Testis (tissue), 5 donors: ENCODE measurements at places on chromosomes 4 and X. TPM values are rescaled to one million over a fixed set of nuclear protein-coding genes. Genes with fewer than 3 reads are reported as not detected.
A peak's percentile ranks its signal among the peaks of the same experiment; 100 is the strongest.

DNA sequence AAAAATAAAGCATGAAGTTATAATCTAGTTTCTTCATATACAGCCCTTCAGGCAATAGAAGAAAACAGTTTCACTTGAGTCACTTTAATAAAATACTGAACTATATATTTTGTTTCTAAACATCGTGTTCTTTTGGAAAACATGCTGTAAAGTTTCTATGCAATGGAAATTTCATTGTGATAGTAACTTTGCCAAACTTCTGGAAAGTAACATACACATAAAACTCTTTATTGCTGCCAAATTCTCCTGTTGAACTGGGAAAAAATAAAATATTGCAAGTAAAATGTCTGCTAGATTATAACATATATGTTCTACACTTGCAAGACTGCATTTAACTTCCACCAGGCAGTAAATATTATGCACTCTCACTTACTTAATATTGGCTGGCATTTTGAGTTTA is 635.4 kb downstream of the SPRY1 start:
- no peaks in the 10 kb centered on the region for H3K36me3 ChIP-seq
- H3K27me3 ChIP-seq: no peaks in the 10 kb centered on the region
- H3K27ac ChIP-seq: no peak overlapping the region
- DNase-seq: no peak
- peaks cover 8% of the 10 kb centered on the region for H3K4me1 ChIP-seq
- H3K4me3 ChIP-seq: no peak overlapping the region

DNA sequence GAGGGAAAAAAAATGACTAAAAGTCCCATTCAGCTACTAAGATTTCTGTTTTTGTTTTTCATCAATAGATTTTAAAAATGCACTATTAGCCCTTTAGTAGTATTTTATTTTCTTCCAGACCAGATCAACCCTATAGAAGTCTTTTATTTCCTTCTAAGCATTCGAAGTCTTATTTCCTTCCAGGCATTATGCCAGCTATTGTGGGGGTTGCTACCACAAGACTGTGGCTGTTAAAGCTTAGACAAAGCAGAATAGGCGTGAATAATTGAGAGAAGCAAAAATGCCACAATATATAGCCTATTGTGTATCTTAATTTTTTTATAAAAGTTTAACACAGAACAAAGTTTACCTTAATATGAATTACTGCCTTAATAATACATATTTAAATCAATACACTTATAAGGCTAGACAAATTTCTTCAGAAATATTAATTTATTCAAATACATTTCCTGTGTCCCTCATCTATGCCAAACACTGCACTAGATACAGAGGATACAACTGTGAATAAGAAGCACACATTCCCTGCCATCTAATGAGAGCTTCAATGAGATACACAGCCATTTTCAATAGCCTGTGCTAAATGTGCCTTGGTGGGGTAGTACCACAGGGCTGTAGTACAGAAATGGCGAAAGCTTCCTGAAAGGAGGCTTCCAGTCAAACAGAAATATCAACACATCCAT is 33.1 kb downstream of the SLC10A7 start:
- H3K4me1 ChIP-seq: no peaks in the 10 kb centered on the region
- no peak overlapping the region for H3K4me3 ChIP-seq
- H3K27me3 ChIP-seq: no peaks in the 10 kb centered on the region
- no peaks in the 10 kb centered on the region for H3K36me3 ChIP-seq
- no peak for DNase-seq
- H3K27ac ChIP-seq: no peak overlapping the region

DNA sequence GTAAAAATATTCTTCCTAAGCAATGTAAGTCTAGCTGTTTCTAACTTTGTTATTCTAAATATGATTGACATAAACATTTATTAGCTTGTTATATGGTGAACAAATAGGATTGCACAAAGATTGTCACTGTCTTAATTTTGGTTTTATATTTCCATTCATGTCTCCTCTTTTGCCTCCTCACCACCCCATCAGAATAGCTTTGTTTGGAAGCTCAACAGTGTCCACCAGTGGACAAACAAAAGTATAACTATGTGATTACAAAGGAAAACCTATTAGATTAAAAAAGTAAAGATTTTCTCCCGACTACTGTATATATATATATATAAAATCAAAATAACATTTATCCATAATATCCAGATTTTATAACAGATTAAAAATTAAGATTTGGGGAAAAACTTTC is 468.2 kb downstream of the ZIC3 start:
- H3K27me3 ChIP-seq: no peaks in the 10 kb centered on the region
- no peaks in the 10 kb centered on the region for H3K36me3 ChIP-seq
- DNase-seq: no peak
- no peaks in the 10 kb centered on the region for H3K4me1 ChIP-seq

- no peak for DNase-seq
- H3K27ac ChIP-seq: no peak overlapping the region
- H3K36me3 ChIP-seq: no peaks in the 10 kb centered on the region
- H3K4me3 ChIP-seq: no peak overlapping the region
- H3K27me3 ChIP-seq: no peaks in the 10 kb centered on the region
- H3K4me1 ChIP-seq: no peaks in the 10 kb centered on the region
Observed at GRCh38 chr4:168097161-168097560, 4.8 kb downstream of the ANXA10 start.

Gene FABP2
- not detected for total RNA-seq

- H3K36me3 ChIP-seq: no peaks in the 10 kb centered on the region
- no peaks in the 10 kb centered on the region for H3K4me1 ChIP-seq
- no peaks in the 10 kb centered on the region for H3K27me3 ChIP-seq
- no peak overlapping the region for H3K27ac ChIP-seq
- no peak overlapping the region for H3K4me3 ChIP-seq
Observed at GRCh38 chr4:29081234-29081955, 1638.8 kb upstream of the PCDH7 start.

Gene FREM3
- total RNA-seq: 0.06 TPM

GRCh38 chrX:118025226-118025625 is 91.4 kb downstream of the KLHL13 start:
- no peak for DNase-seq
- H3K27me3 ChIP-seq: no peaks in the 10 kb centered on the region
- no peak overlapping the region for H3K27ac ChIP-seq
- no peaks in the 10 kb centered on the region for H3K36me3 ChIP-seq

DNA sequence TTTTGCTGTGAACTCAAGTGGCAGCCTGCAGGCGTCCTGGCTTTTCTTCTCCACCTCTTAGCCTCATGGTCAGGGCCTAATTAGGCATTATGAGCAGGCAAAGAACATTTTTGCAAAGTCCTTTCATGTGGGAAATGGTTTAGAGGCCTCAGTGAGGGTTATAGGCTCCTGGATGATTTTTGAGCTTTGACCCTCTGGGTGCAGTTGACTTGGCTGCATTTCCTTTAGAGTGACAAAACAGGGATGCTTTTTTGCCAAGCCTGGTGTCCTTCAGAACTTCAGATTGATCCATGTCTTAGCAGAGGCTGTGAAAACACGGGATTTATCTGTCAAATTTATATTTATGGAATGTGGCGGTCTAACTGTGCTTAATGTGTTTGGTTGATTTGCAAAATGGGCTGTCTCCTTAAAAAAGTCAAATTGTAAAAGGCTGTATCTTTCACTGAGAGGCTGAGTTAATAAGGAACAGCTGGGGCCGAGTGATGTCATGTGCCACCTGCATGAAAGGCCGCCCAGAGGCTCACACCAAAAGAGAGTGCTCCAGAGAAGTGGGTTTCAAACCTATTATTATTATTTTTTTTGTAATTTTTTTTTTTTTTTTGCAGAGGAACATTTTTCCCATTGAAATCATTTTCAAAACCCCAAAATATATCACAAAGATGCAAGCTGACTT is 192.2 kb upstream of the ARX start:
- H3K4me1 ChIP-seq: no peaks in the 10 kb centered on the region
- no peaks in the 10 kb centered on the region for H3K36me3 ChIP-seq
- no peak for DNase-seq
- H3K4me3 ChIP-seq: no peak overlapping the region
- H3K27ac ChIP-seq: no peak overlapping the region

- no peaks in the 10 kb centered on the region for H3K36me3 ChIP-seq
- H3K27ac ChIP-seq: peak overlapping the region; percentile 78
- no peak overlapping the region for H3K4me3 ChIP-seq
- no peaks in the 10 kb centered on the region for H3K27me3 ChIP-seq
- peaks cover 3% of the 10 kb centered on the region for H3K4me1 ChIP-seq
Observed at GRCh38 chr4:163492951-163493504, 1.5 kb upstream of the TMA16 start.

Gene UGT2B15
- not detected for total RNA-seq

- peak overlapping the region; percentile 86 for H3K27ac ChIP-seq
- peak; percentile 60 for DNase-seq
- no peaks in the 10 kb centered on the region for H3K36me3 ChIP-seq
Observed at GRCh38 chr4:10529291-10530136, 72.3 kb upstream of the ZNF518B start.

GRCh38 chr4:75035321-75035720 is 102.4 kb downstream of the PARM1 start:
- no peak for DNase-seq
- H3K27me3 ChIP-seq: no peaks in the 10 kb centered on the region

DNA sequence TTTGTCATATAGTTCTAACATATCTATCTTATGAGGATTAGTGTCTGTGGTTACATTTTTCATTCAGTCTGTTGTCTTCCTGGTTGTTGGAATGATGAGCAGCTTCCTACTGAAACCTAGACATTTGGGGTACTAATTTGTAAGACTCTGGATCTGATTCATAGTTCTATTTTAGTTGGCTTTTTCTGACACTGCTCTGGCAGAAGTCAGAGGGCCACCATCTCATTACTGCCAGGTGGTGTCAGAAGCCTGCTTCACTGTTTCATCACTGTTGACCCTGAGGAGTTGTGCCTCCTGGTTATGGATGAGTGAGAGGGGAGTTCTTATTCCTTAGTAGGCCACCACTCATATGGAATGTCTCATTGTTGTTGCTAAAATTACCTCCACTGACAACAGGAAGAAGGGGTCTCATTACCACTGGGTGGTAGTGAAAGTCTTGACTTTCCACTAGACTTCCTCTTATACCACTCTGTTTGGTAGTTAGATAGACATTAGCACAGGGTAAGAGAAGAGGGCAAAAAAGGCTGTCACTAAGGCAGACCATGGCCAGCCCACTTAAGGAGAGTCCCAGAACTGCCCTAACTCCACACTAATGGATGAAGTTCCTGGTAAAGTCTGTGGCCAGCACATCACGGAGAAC is 395.2 kb downstream of the SPOCK3 start:
- H3K4me1 ChIP-seq: no peaks in the 10 kb centered on the region
- DNase-seq: no peak
- H3K36me3 ChIP-seq: no peaks in the 10 kb centered on the region
- H3K27me3 ChIP-seq: no peaks in the 10 kb centered on the region
- H3K27ac ChIP-seq: no peak overlapping the region
- H3K4me3 ChIP-seq: no peak overlapping the region

DNA sequence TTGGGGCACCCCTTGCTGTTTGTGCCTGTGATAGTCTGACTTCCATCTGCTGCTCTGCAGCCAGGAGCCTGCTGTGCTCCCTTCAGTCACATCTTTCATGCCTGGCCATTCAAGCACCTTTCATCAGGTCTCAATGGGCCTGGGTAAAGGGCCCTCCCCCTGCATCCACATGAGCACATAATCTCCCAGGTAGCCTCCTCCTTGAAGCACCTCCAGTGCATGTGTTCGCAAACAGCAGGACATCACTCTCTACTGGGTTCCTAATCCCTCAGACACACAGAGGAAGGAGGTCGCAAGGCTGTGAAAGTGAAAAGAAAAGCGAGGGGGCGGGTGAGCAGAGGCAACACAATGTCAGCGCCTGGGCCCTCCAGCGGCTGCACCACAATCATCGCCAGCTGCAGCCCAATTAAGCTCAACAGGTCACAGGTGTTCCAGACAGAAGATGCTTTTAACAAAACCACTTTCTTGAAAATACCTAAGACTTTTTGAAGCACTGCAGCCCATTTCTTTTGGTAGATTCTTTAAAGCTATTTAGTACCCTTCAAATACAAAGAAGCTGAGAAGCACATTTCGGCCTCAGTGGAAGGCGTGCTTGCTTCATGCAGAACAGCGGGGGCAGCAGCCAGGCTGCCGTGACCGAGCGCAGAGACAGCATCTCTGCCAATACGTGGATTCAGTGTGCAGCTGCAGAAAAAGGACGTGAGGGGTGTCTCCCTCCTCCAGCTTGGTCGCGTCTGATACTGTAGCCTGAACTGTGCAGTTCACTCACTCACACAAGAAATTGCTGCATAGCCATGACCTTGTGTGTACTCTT is 92.2 kb upstream of the SPRY1 start:
- no peaks in the 10 kb centered on the region for H3K36me3 ChIP-seq
- H3K4me3 ChIP-seq: no peak overlapping the region
- peak; percentile 57 for DNase-seq
- no peak overlapping the region for H3K27ac ChIP-seq
- H3K4me1 ChIP-seq: peaks cover 11% of the 10 kb centered on the region

Gene GUCY1B1
- 7.6 TPM for total RNA-seq

Gene NDNF
- total RNA-seq: 7.6 TPM

Gene LRIT3
- total RNA-seq: 0.37 TPM

GRCh38 chrX:1169189-1169588 is 43.3 kb downstream of the CRLF2 start:
- H3K27ac ChIP-seq: no peak overlapping the region
- DNase-seq: no peak
- H3K4me1 ChIP-seq: no peaks in the 10 kb centered on the region
- H3K36me3 ChIP-seq: no peaks in the 10 kb centered on the region
- peaks cover 4% of the 10 kb centered on the region for H3K27me3 ChIP-seq

Gene STATH
- total RNA-seq: not detected

Gene PRSS12
- 65.4 TPM for total RNA-seq

DNA sequence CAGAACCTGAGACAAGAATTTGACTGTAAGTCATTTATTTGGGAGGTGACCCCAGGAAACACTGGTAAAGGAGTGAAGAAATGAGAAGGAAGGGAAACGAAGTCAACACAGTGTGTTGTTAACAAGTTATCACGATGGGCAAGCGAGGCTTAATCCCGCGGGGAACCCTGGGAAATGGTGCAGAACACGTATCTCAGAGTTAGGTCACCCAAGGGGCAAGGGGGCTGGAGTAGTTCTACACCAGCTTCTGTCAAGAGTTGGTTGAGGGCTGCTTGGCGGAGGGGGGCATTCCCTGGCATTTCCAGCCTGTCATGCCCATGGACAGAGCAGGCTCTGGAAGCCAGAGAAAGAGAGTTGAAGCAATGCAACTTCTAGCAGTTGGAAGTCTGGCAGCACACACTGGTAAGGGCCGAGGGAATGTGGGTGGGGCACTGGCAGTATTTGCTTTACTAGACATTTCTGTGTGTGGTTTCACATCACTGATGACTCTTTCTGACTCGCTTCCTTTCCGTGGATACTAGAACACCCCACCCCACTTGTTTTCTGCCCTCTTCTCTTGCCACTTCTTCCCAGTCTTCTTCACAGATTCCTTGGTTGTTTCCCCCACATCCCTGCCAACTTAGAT is 52.2 kb upstream of the ADGRG2 start:
- H3K27me3 ChIP-seq: no peaks in the 10 kb centered on the region
- no peak overlapping the region for H3K4me3 ChIP-seq
- no peak overlapping the region for H3K27ac ChIP-seq
- no peak for DNase-seq
- H3K36me3 ChIP-seq: no peaks in the 10 kb centered on the region
- no peaks in the 10 kb centered on the region for H3K4me1 ChIP-seq

Gene MBNL3
- 175 TPM for total RNA-seq

GRCh38 chr4:13968723-13969122 is 341.2 kb upstream of the BOD1L1 start:
- H3K27me3 ChIP-seq: no peaks in the 10 kb centered on the region
- DNase-seq: no peak
- no peak overlapping the region for H3K4me3 ChIP-seq
- H3K27ac ChIP-seq: no peak overlapping the region
- no peaks in the 10 kb centered on the region for H3K36me3 ChIP-seq
- H3K4me1 ChIP-seq: peaks cover 11% of the 10 kb centered on the region

Gene MTTP
- 6.8 TPM for total RNA-seq

Gene BEND2
- total RNA-seq: 10.2 TPM

Gene EPGN
- not detected for total RNA-seq
